ENCODE measurements at places on chromosomes 1 and 21.

- no peak for DNase-seq
These were observed 3.6 kb upstream of the SPATC1L start for GRCh38 chr21:46187814-46188213.

DNA sequence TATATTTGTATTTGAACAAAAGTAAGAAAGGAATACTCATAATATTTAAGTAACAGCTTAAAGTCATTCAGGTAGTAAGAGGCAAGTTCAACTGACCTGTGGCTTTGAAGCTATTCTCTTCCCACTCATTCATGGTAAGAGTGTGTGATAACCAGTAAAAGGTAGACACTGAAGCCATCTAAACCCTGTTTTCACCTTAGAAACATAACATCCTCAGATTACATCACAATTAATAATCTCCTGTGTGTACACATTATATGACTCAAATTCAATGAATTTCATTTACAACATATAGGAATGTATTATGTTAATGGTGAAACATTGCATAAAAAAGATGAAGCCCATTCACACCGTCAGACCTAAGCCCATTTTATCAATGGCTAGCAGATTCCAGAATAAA, 364.8 kb upstream of the SNX7 start:
- no peak for DNase-seq

- DNase-seq: no peak
These were observed 398.5 kb upstream of the ADAMTS5 start for GRCh38 chr21:27365394-27365793.

DNA sequence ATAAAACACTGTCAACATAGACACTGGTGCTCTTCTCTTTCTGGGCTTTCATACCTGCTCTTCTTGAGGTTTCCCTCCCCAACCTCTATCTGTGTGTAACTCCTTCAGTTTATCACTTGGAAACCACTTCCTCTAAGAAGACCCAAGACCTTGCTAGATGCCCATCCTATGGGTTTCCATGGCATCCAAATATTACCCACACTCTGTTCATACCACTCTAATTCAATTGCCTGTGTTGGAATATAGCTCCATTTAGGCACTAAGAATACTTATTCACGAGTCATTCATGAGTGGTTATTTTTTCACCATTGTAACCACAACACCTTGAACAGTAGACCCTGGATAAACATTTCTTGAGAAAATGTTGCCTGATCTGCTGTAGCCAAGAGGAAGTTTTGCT, 231.1 kb upstream of the SGIP1 start:
- no peak for DNase-seq

GRCh38 chr21:29430576-29430975, 131.9 kb downstream of the BACH1 start:
- no peak for DNase-seq

- no peak for DNase-seq
These were observed 21.1 kb upstream of the ABCA4 start for GRCh38 chr1:94142022-94142421.

Measured in GM04503 (cell line).